ENCODE measurements at places on chromosomes 16 and 17.

DNA sequence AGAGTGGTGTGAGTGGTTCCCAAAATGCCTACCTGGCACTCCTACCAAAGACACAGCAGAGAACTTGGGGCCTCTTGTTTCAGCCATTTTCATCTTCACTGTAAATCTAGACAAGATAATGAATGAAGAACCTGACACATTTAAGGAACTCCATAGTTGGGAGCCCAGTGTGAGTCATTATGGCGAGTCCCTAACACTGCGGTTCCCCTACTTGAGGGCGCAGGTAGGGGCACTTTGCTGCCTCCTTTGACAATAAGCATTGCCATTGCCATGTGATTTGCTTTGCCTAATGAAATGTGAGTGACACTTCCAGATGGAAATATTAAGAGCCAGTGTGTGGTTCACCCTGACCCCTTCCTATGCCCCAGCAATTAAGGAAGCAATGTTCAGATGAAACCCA, 517.6 kb downstream of the MAF start:
- DNase-seq: no peak

- DNase-seq: no peak
Measured at GRCh38 chr17:72141336-72141735, 20.5 kb downstream of the SOX9 start.

- DNase-seq: no peak
Measured at GRCh38 chr17:70313086-70313852, 143.9 kb downstream of the KCNJ2 start.

DNA sequence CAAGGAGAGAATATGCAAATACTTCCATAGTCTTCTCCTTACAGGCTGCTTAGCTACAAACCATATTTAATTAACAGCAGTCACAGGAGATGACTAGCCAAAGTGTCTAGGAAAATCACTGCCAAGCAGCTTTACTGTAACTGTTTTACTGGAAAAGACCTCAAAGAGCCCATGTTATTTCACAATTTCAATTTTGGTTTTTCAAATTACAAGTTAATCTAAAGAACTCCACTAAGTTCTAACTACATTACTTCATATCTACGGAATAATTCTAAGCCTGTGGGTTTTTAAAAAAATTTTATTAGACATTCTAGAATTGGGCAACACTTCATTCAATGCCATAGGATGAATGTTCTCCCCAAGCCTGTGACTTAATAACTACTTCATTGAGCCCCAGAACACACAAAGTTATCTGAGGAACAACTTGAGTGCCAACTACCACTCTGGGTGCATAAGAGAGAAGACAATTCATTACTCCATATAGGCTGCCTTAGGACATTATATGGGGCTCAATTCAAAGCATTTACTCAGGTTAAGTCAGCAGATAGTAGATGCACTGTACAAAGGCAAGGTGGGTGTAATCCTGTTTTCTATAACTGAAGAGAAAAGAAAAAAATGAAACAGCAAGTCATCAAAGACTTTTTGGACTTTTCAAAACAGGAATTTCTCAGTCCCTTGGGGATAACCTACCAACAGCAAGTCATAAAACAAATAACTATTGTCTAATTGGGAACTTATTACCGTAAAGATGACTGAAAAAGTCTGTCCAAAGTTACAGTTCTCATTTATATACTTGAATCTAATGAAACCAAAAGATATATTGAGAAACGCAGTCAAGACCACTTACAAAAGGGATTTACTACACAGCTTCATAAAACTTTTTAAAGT, 33.0 kb downstream of the STAT3 start:
- no peak for DNase-seq

DNA sequence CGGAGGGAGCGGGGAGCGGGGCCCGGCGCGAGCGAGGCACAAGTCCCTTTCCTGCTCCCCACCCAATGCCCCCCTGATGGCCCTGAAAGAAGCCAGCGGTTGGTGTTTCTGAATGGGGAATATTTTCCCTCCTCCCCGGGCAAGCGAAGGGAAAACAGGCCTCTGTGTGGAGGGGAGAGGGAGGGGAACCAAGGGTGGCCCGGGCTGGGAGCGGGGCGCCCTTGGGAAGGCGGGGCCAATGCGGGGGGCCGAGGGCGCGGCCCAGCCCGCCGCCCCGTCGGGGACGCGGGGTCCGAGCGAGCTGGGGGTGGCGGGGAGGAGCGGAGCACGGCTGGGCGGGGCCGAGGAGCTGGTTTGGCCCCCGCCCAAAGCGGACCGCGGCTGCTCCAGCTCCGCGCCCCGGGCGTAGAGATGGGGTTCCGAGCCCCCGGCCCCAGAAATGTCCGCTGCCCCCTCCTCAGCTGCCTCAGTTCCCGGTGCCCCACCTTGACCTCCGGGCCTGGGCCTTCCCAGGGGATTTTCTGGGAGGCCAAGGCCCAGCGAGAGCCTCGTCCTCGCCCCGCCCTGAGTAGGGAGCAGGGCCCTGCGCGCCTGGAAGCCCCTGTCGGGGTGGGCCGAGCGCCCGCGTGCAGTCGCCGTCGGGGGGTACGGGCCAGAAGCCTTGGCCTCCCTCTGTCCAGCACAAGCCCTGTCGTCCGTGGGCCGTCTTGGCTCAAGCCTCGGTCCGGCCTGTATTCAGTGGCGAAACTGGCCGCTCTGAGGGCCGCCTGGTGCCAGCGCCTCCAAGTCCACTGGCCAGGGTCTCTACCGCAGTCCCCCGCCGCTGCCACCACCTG, 3.9 kb upstream of the HEXIM1 start:
- no peak for DNase-seq

- DNase-seq: no peak
Measured at GRCh38 chr17:69525920-69526841, 111.7 kb downstream of the MAP2K6 start.

- DNase-seq: no peak
Measured at GRCh38 chr16:8678068-8678927, 3.9 kb downstream of the ABAT start.

DNA sequence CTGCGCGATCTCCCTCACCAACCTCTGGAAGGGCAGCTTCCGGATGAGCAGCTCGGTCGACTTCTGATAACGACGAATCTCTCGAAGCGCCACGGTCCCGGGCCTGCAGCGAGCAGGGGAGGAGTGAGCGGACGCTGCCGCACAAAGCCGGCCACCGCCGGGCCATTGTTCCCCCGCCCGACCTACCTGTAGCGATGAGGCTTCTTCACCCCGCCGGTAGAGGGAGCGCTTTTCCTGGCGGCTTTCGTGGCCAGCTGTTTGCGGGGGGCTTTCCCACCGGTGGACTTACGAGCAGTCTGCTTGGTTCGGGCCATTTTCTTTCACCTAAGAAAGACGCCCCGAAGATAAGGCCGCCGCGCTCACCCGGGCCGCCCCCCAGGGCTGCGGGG, 5.8 kb upstream of the UNK start:
- DNase-seq: no peak
